Kidney capillary endothelial cell (primary cell): ENCODE measurements at places on chromosomes 2 and 18.

- DNase-seq = no peak
Observed at GRCh38 chr18:48361801-48362200, 47.4 kb downstream of the ZBTB7C start.

GRCh38 chr2:26148501-26148900 is 24.4 kb upstream of the GAREM2 start:
- DNase-seq = no peak

GRCh38 chr2:235642446-235643098 is 148.7 kb downstream of the AGAP1 start:
- no peak for DNase-seq

GRCh38 chr2:234949762-234950434 is 1.9 kb upstream of the SH3BP4 start:
- no peak for DNase-seq

GRCh38 chr2:43941359-43941758 is 54.4 kb downstream of the LRPPRC start:
- no peak for DNase-seq

DNA sequence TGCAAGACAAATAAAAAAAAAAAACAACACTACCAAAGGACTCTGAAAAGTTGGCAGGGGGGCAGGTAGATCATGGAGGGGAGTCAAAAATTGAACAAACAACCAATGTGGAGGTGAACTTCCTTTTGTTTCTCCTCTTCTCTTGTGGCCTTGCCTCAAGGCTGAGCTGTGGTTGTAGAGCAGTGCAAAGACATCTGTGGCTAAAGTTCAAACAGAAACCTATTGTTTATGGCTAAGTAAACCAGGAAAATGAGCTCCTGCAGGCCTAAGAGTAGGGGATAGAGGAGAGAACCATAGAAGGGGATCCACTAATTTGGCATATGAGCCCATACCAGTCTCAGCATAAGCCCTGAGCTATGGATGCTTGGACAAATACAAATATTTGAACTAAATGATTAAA is 40.2 kb upstream of the EGR4 start:
- no peak for DNase-seq

DNA sequence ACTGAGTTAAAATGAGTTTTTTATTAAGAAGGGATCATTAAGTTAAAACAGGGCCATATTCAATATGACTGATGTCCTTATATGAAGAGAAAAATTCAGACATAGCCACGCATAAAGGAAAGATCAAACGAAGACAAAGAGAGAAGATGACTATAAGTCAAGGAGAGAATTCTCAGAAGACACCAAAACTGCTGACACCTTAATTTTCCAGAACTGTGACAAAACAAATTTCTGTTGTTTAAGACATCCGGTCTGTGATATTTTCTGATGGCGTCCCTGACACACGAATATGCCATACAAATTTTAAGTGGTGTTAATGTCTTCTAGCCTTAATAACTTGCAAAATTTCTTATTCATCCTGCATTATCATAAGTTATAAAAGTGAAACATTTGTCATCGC is 1325.2 kb upstream of the DDX18 start:
- DNase-seq = no peak

GRCh38 chr2:128613876-128614275 is 295.2 kb upstream of the HS6ST1 start:
- DNase-seq = no peak
